NCI-H1048 (cell line): ENCODE measurements at places on chromosomes 4 and X.

DNA sequence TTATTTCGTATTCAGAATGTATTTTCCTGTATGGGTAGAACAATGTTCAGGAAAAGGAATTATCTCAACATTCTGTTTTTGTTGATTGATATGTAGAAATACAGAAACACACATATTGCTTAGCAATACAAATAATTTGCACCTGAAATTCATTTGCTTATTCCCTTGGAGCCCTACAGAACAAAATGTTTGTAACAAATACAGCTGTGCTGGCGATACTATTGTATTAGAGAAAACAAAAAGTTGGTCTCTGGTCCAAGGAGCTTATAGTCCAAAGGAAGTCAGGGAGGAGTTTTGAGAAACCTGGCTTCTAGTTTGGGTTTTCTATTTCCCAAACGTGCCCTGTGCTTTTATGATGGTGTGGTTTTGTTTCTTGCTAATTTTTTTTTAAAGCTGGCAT is 37.8 kb upstream of the CAPN6 start:
- DNase-seq: no peak

DNA sequence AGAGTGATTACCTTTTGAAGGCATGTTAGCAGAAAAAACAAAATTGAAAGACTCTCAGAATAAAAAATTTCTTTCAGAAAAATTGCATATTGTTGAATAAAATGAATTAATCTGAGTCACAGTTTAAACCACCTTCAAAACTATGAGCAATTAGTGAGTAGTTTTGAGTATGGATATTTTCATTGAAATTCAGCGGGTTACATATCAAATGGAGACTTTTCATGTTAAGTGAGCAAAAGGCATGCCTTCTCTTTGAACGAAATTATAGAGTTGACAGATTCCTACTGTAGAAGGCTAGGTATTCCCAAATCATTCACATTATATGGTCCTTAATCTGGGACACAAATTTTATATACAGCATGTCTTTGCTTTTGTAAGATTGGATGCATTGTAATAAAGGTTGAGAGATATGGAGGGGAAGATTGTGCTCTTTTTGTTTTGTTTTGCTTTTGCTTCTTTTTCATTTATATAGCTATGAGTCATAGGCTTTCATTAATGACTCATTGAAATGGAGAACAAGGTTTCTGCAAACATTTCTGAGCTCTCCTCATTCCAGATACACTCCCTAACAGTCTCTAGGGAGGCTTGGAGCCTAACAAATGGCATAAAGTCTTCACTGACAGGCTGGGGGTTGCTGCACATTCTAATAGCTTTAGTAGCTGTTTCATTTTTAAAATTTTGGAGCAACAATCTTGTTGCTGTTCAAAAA is 21.6 kb downstream of the PCDH18 start:
- no peak for DNase-seq

DNA sequence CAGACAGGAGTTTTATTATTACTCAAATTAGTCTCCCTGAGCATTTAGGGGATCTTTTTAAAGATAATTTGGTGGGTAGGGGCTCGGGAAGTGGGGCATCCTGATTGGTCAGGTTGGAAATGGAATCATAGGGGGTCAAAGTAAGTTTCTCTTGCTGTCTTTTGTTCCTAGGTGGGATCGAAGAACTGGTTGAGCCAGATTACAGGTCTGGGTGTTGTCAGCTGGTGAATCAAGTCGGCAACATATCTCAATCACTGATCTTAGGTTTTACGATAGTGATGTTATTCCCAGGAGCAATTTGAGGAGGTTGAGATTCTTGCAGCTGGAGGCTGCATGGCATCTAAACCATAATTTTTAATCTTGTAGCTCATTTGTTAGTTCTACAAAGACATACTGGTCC is 629.5 kb upstream of the AMOT start:
- DNase-seq: no peak

GRCh38 chr4:185465707-185466106 is 5.8 kb downstream of the CCDC110 start:
- no peak for DNase-seq

- no peak for DNase-seq
Measured at GRCh38 chr4:54082168-54082567, 17.8 kb upstream of the CHIC2 start.

DNA sequence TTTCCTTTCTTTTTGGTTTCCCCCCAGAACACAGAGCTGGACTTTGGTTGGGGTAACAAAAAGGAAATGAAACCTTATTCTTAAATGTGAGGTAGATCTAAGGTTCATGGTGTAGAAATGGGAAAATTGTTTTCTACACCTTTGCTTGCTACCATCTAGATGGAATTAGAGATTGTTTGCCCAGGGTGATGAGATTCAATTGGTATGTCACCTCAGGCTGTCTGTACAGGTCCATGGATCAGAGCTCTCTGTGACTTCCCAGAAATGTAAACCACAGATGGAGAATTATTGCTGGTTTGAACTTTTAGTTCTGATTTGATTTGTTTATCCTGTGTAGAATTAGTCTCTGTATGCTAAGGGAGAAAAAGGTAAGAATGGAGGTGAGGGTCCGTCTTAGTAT is 146.7 kb downstream of the PCDH7 start:
- no peak for DNase-seq

GRCh38 chrX:2741386-2741785 is 10.5 kb upstream of the XG start:
- DNase-seq: no peak

- no peak for DNase-seq
Measured at GRCh38 chr4:164956766-164957643, 20.5 kb downstream of the TRIM61 start.
